Motor neuron (in vitro differentiated cells): ENCODE measurements at places on chromosomes 16 and 17. TPM values are rescaled to one million over a fixed set of nuclear protein-coding genes. Genes with fewer than 3 reads are reported as not detected.

PIMREG gene
- total RNA-seq = 10.7 and 13.8 TPM in 2 replicates

- ATAC-seq = peak; percentile 90
These were observed 26.2 kb upstream of the NUDT7 start for GRCh38 chr16:77696149-77696548.

- ATAC-seq = no peak
These were observed 31.7 kb upstream of the ETV4 start for GRCh38 chr17:43577664-43578403.

FA2H gene
- total RNA-seq = 1.0 TPM in 1 of 2 replicates, not detected in the other

GRCh38 chr16:16143038-16143763 is 80.1 kb downstream of the ABCC6 start:
- no peak for ATAC-seq

- ATAC-seq = peak; percentile 45
These were observed 21.6 kb downstream of the CTU2 start for GRCh38 chr16:88727871-88728270.

GRCh38 chr17:22694362-22695227 is 1002.3 kb downstream of the KCNJ18 start:
- ATAC-seq = no peak

GRCh38 chr17:8375738-8376259 is 705 bp downstream of the KRABD2 start:
- ATAC-seq = peak; percentile 28

GRCh38 chr17:62206550-62206949 is 141.5 kb upstream of the MED13 start:
- no peak for ATAC-seq

DNA sequence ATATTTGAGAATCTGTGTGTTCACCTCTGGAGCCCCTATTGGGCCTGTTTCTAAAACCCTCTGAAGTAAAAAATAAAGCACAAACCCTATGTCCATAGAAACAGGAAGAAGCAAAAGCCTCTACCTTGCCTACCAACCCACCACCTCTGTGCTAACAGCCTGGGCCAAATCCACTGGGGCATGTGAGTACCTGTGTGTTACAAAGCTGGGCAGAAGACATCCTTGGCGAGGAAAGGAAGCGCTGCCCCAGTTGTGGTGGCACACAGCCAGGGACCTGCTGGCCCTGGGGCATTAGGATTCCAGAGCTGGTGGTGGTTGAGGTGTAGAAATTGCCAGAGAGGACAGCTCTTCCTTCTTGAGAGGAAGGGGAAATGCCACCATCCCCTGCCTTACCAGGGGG is 30.0 kb downstream of the MYO18A start:
- no peak for ATAC-seq

DNA sequence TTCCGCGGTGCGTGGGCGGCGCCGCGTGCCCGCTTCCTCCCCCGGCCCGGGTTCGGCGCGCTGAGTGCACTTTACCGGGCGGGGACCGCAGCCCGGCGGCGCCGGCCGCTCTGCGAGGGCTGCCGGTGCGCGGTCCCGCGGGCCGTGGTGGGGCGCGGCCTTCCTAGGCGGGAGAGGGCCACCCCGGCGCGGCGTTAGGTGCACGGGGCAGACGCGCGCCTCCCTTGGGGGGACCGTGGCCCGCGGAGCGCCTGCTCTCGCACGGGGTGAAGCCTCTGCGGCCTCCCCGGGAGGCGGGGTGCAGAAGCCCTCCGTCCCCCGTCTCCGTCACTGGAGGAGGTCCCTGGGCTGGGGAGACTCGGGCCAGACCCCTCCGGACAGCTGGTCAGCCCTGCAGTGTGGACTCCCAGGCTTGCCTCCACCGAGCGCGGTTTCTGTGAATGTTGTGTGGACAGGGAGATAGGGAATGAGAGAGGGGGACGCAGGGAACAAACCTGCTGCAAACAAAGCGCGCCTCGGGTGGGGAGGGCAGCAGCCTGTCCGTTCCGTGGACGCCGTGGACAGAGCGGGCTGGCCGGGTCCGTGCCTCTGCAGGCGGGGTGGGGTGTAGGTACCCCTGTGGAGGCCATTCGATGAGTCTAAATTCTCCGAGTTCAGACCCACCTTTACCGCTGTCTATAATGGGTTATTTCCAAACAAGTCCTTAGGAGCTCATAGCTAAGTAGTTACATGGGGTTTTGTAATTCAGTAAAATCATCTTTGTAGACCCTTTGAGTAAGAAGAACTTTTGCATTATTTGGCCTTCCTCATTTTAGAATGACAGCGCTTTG is 721 bp downstream of the TBCD start:
- ATAC-seq = peak; percentile 40

DNA sequence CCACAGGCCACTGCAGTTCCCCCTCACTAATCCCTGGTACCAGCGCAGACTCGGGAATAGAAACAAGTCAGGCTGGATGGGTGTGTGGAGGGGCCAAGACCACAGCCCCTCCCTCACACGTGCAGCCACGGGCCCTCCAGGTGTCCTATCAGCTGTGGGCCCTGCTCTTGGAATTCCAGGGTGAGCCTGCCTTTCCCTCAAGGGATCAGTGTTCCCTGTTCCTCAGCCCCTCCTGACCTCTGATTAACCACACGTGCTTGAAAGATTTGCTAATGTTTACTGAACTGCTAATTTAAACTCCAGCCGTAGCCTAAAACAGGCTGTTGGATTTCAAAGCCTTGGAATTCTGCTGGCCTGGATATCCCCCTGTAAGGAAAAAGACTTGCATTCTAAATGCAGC is 146.4 kb downstream of the SOCS1 start:
- no peak for ATAC-seq

KIF19 gene
- 0.32 and 1.1 TPM in 2 replicates for total RNA-seq

NHLRC4 gene
- total RNA-seq = 1.2 and 1.5 TPM in 2 replicates
